ENCODE measurements at places on chromosomes 13 and 19. TPM values are rescaled to one million over a fixed set of nuclear protein-coding genes. Genes with fewer than 3 reads are reported as not detected.

- no peak for DNase-seq
- no peaks in the 10 kb centered on the region for H3K36me3 ChIP-seq
- peak overlapping the region; percentile 65 for H3K4me3 ChIP-seq
- peaks cover 30% of the 10 kb centered on the region for H3K4me1 ChIP-seq
Observed at GRCh38 chr13:75760131-75761021, 124.2 kb downstream of the LMO7 start.

- DNase-seq, result no peak
- H3K4me1 ChIP-seq, result no peaks in the 10 kb centered on the region
- no peaks in the 10 kb centered on the region for H3K27me3 ChIP-seq
- H3K36me3 ChIP-seq, result no peaks in the 10 kb centered on the region
Observed at GRCh38 chr19:17357724-17358123, 19.4 kb downstream of the PLVAP start.

DNA sequence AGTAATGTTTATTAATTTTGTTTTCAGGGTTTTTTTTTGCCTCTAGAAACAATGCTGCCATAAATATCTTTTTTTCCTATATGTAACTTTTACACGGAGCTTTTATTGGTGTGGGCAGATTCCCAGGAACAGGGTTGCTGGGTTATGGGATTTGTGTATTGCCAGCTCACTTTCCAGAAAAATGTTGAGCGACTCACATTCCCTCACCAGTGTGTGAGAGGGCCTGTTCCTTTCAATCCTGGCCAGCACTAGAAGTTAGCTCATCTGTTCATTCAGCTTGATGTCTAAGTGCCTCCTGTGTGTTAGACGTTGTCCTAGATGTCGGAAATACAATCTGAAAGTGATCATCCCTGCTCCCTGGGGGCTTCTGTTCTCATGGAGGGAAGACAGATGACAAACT lies 2.6 kb downstream of the ZNF71 start:
- no peaks in the 10 kb centered on the region for H3K27me3 ChIP-seq
- H3K4me3 ChIP-seq, result no peak overlapping the region
- no peak for DNase-seq
- peaks cover 4% of the 10 kb centered on the region for H3K36me3 ChIP-seq

- no peak for DNase-seq
- no peak overlapping the region for H3K27ac ChIP-seq
- no peaks in the 10 kb centered on the region for H3K27me3 ChIP-seq
- no peak overlapping the region for H3K4me3 ChIP-seq
- no peaks in the 10 kb centered on the region for H3K36me3 ChIP-seq
Observed at GRCh38 chr13:111912453-111912866, 154.5 kb upstream of the SOX1 start.

- no peaks in the 10 kb centered on the region for H3K27me3 ChIP-seq
- no peak overlapping the region for H3K27ac ChIP-seq
- no peaks in the 10 kb centered on the region for H3K36me3 ChIP-seq
- DNase-seq, result no peak
- no peaks in the 10 kb centered on the region for H3K4me1 ChIP-seq
Observed at GRCh38 chr13:75417012-75417384, 65.0 kb downstream of the TBC1D4 start.

KANK2 gene
- total RNA-seq, result 3.8 TPM

CTXN1 gene
- total RNA-seq, result not detected
